ENCODE measurements at places on chromosomes 11 and 22.
A peak's percentile ranks its signal among the peaks of the same experiment; 100 is the strongest.

DNA sequence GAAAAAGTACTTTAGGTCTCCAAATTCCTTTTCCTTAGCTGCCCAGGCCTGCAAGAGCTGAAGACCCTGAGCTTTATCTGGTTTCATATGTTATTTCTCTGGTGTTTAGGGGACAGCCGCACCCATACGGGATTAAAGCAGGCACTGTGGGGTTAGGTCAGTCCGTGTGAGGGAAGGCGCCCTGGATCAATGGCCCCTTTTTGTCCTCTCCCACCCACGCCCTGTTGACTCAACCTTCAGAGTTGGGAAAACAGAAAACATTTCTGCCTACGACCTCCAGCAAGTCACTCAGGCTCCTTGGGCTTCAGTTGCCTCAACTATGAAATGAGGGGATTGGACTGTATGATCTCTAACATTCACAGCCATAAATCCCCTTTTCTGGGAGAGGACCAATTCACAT is 55.2 kb upstream of the BARX2 start:
- no peak for DNase-seq

GRCh38 chr22:29524442-29525191 is 28.9 kb downstream of the THOC5 start:
- peak; percentile 26 for DNase-seq

- no peak for DNase-seq
These were observed 10.9 kb upstream of the SOX6 start for GRCh38 chr11:16367252-16367651.

GRCh38 chr11:120228794-120229384 is 11.1 kb upstream of the POU2F3 start:
- DNase-seq = no peak

- no peak for DNase-seq
These were observed 729.3 kb downstream of the NTM start for GRCh38 chr11:132099692-132100091.

GRCh38 chr22:17239156-17239701 is 20.0 kb upstream of the ADA2 start:
- no peak for DNase-seq

GRCh38 chr22:39932918-39933649 is 27.1 kb upstream of the TMA7B start:
- DNase-seq = peak; percentile 60

DNA sequence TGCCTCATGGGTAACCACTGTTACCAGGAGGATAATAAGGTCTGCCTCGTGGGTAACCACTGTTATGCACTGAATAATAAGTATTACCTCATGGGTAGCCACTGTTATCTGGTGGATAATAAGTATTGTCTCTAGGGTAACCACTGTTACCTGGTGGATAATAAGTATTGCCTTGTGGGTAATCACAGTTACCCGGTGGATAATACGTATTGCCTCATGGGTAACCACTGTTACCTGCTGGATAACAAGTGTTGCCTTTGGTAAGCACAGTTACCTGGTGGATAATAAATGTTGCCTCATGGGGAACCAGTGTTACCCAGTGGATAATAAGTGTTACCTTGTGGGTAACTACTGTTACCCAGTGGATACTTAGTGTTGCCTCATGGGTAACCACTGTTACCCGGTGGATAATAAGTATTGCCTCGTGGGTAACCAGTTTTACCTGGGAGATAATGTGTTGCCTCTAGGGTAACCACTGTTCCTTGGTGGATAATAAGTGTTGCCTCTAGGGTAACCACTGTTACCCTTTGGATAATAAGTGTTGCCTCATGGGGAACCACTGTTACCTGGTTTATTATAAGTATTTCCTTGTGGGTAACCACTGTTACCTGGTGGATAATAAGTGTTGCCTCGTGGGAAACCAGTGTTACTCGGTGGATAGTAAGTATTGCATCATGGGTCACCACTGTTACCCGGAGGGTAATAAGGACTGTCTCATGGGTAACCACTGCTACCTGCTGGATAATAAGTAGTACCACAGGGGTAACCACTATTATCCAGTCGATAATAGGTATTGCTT is 10.6 kb upstream of the NXPE4 start:
- DNase-seq = no peak

GRCh38 chr11:21552911-21553310 is 640.0 kb upstream of the ANO5 start:
- no peak for DNase-seq

Measured in colonic mucosa (tissue), 4 donors.